ENCODE measurements at places on chromosomes 1 and 21.
A peak's percentile ranks its signal among the peaks of the same experiment; 100 is the strongest.

DNA sequence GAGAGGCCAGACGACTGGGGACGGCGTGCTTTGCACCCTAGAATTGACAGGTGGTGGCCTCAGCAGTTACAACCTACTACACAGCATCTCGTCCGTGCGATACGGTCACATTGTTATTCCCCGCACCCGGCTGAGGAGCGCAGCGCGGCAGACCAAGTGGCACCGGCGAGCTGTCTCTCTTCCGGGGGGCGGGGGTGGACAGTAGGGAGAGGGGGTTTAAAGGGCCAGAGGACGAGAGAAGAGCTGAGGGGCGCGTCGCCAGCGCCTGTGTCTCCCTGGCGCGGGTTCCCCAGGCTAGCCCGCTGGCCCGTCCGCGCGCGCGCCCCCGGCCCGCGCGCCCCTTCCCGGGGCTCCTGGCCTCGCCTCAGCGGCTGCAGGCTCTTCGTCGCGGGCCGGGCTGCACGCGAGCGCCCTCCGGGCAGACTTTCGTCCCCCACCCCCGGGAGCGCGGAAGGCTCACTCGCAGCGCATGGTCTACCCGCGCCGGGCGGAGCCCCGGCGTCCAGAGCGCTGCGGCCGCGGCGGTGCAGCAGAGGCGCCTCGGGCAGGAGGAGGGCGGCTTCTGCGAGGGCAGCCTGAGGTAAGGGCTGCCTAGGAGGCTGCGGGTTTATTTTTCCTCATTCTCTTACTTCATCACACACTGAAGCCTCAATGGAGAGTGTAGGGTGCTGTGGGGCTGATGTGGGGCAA is at the start of gene PDE4B:
PDE4B (plus strand) TSS at position 227 of the 690 bp plus-strand sequence.
- DNase-seq: peak; percentile 70

DNA sequence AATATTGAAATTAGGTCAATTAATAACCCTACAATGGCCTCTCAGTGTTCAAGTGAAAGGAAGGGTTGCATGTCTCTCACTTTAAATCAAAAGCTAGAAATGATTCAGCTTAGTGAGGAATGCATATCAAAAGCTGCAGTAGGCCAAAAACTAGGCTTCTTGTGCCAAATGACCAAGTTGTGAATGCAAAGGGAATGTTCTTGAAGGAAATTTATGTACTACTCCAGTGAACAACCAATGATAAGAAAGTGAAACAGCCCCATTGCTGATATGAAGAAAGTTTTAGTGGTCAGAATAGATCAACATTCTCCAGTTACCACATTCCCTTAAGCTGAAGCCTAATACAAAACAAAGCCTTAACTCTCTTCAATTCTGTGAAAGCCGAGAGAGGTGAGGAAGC is 10.0 kb downstream of the MAEL start:
- DNase-seq: no peak

DNA sequence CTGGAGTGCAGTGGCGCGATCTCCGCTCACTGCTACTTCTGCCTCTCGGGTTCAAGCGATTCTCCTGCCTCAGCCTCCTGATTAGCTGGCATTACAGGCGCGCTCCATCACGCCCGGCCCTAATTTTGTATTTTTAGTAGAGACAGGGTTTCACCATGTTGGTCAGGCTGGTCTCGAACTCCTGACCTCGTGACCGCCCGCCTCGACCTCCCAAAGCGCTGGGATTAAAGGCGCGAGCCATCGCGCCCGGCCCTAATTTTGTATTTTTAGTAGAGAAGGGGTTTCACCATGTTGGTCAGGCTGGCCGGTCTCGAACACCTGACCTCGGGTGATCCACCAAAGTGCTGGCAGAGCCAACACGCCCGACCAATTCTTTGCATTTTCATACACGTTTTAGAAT is 48.0 kb upstream of the LCE5A start:
- DNase-seq: no peak

DNA sequence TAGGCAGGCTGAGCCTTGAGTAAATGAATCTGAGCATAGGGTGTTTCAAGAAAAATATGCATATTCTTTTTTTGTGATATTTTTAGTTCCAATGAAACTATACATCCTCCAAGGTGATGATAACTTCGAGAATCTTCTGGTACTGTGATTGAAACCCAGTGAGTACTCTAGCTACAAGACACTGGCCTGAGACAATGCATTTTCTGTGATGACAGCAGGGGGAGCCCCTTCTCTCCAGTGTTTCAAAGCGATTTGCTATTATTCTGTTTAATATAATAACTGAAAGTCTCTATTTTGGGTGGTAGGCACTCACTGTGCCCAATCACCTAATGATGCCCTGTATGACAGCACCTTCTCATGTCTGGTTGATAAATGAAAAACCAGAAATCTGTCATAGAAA is 12.1 kb downstream of the IRF2BP2 start:
- no peak for DNase-seq

DNA sequence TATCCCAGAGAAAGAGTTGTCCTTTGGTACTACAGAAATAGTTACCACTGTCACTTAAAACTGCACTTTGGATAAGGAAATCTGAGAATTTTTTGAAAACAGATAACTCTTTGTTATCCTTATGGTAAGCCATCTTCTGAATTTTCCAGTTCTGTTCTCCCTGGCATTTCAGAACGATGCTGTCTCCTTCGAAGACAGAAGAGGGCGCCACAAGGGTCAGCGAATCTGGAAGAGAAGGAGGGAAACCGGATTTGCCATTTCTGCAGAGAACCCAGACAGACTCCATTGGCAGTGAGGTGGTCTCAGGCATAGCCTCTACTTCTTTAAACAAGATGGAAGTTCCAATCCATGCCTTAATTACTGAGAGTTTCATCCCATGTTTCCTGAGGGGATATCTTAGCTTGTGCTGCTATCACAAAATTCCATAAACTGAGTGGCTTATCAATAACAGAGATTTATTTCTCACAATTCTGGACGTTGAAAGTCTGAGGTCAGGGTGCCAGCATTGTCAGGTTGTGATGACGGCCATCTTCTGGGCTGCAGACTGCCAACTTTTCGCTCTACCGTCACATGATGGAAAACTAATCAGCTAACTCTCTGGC is 6.4 kb downstream of the FCRL2 start:
- no peak for DNase-seq

- DNase-seq: no peak
Measured at GRCh38 chr1:93574991-93575390, 106.6 kb downstream of the BCAR3 start.

- peak; percentile 83 for DNase-seq
Measured at GRCh38 chr1:16082283-16083038, 9.0 kb upstream of the FAM131C start.

DNA sequence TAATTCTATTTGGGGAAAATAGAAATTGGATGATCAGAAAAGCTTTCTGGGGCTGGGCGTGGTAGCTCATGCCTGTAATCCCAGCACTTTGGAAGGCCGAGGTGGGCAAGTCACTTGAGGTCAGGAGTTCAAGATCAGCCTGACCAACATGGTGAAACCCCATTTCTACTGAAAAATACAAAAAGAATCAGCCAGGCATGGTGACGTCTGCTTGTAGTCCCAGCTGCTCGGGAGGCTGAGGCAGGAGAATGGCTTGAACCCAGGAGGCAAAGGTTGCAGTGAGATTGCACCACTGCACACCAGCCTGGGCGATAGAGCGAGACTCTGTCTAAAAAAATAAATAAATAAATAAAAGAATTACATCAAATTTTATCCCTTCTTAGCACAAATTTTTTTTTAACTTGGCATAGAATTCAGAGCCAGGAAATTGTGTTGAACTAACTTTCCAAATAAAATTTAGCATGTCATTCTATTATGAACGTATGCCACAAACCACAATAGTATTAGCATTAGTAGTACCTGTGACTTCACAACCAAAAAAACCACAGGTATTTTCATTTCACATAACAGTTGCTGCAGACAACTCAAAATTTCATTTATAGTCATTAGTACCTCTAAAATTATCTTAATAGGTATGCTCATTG is 4.5 kb upstream of the ANKRD13C start:
- DNase-seq: no peak

- DNase-seq: no peak
Measured at GRCh38 chr1:116006486-116006964, 30.2 kb downstream of the SLC22A15 start.

DNA sequence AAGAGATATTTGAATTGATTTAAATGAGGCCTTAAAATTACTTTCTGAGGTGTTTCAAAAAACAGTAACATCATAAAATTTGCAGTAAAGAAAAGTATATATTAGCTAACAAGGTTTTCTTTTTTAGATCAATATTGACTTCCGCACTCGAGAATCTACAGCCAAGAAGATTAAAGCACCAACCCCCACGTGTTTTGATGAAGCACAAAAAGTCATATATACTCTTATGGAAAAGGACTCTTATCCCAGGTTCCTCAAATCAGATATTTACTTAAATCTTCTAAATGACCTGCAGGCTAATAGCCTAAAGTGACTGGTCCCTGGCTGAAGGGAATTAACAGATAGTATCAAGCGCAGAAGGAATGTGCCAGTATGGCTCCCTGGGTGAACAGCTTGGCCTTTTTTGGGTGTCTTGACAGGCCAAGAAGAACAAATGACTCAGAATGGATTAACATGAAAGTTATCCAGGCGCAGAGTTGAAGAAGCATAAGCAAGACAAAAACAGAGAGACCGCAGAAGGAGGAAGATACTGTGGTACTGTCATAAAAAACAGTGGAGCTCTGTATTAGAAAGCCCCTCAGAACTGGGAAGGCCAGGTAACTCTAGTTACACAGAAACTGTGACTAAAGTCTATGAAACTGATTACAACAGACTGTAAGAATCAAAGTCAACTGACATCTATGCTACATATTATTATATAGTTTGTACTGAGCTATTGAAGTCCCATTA is 3.6 kb downstream of the RGS1 start:
- no peak for DNase-seq

DNA sequence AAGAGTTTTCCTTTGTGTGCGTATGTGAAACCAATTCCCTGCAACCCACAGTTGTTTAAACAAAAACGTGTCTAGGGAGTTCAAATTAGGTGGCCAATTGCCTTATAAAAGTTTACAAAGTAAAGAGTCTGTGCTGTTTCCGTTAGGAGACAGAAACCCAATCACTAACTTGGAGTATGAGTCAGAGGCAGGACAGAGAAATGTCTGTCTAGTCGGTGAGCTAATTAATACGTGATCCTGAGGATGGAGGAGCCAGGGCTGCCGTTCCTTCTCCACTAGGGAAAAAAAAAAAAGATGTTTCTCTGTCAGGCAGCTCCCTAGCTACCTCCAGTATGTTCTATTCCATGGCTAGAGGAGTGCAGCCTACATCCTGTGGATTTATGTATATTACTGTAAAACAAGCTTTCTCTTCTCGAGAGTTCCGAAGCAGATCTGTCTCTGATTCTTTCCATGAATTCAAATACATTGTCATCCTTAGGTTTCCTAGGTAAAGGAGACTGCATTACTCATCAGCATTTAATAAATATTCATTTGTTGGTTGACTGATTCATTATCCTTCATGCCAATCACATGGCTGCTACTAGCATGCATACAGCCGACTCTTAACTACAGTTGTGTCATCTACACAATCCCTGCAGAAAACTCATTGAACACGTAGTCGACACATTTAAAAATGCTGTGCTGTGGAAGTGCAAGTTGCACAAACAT is 430.6 kb downstream of the KIF26B start:
- DNase-seq: no peak

DNA sequence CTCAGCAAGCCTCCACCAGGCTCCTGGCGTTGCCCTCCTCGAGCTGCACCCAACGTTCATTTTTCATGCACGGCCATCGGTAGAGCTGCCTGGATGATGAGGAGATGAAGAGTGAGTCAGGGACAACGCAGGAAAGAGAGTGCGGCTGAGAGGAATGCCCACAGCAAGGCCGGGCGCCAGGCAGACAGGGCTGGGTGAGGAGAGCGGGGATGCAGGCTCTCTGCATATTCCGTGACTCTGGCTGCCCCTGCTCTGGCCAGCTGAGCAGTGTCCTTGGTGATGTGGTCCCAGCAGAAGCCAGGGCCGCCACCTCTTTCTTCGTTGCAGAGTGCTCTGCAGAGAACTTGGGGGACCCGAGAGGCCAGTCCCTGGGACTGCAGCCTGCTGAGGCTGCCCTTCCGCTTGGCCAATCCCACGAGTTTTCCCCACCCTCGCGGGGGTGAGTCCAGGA is 10.8 kb downstream of the UMODL1 start:
- no peak for DNase-seq

DNA sequence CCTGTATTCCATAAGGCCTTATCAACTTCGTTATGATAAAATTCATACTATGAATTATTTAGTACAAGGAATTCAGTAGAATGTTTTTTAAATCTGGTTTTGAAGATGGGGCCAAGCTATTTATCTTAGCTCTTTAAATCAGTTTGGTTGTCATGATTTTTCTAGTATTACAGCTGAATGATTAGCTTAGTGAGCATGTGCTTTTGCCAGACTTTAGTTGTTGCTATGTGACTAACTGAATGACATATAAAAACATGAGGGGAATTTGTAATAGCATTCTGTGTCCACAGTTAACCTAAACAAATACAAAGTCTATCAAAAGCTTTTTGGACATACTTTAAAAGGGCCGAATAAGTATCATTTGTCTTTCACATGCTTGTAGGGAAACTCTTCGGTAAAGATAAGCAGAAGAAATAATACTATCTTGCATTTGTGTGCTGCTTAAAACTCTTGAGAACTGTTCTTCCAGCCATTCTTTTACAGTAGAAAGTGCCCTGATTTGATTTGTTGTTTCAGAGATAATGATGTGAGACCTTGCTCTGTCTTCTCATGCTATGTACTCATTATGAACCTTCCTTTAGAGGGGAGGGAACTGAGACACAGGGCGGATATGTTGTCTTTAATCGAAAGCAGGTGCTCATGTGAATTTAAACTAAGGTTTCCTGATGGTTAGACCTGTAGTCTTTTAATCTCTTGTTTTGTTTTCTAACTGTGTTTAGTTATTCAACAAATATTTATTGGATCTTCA is 18.8 kb downstream of the NEK7 start:
- DNase-seq: no peak

DNA sequence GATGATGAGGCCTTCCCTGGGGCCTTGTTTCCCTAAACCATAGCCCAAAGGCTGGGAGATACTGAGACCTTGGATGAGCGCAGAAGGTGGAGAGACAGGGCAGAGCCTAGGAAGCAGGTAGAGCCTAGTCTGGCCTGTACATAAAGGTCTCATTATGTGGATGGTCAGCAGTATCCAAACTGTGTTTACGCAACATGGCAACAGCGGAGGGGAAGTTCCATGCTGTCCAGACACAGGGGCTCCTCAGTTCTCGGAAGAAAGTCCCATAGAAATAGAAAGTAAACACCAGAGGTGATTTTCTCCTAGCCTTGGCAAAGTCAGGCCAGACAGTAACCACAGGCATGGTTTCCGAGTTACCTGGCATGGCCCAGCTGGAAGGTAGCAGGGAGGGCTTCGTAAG is 42.1 kb upstream of the MPZL1 start:
- no peak for DNase-seq
